ENCODE measurements at places on chromosomes 7 and 10.

GRCh38 chr7:4775848-4776623 lies 613 bp downstream of the AP5Z1 start:
- peak; percentile 33 for DNase-seq

DNA sequence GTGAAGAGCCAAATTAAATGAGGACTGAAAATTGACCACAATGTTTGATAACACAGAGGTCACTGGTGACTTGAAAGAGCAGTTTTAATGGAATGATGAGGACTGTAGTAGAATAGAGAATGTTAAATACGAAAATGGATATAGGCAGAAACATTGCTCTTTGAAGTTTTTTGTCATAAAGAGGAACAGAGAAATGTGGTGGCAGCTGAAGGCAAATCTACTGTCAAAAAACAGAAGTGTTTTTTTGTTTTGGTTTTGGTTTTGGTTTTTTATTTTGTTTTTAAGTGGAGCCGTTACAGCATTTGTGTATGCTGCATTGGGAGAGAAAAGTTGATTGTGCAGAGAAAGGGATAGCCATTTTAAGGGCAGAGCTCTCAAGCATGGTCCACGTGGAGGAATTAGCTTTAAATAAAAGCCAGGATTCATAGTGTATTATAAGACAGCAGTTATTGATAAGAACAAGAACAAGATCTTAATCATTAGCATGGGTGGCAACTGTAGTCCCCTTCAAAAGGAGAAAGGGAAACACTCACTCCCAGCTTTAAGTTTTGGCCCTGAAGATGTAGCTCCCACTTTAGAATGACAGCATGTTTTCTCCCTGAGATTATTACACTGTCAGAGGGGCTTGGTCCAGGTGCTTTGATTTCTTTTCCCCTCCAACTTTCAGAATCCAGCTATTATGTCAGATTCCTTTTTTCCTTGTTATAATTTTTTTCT lies 156.7 kb upstream of the BET1 start:
- DNase-seq, result no peak

- no peak for DNase-seq
Measured at GRCh38 chr7:5218564-5219360, 28.7 kb downstream of the WIPI2 start.

DNA sequence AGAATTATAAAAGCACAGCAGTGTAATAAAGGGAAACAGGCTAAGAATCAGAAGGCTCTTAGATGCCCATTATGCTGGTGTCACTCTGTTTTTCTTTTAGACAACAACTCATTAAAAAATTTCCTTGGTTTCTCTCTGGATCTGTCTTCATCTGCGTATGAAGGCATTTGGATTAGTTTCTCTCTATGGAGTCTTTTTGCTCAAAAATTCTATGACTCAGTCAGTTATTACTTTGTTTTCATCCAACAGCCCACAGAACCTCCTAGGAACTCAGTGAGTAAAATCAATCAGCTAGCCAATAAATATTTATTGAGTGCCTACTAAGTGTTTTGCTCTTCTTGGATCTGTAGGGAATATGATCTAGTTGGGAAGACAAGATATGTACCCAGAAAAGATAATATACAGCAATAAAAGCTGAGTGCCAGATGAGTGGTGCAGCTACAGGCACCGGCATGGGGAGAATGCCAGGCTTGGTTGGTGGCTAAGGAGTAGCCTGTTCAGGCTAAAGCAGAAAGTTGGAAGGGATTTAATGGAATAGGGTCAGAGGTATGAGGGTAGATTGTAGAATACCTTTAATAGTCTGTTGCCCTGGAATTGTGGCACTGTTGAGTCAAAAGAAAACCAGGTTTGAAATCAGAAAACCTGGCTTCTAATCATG lies 156.2 kb downstream of the LRRC4 start:
- no peak for DNase-seq

DNA sequence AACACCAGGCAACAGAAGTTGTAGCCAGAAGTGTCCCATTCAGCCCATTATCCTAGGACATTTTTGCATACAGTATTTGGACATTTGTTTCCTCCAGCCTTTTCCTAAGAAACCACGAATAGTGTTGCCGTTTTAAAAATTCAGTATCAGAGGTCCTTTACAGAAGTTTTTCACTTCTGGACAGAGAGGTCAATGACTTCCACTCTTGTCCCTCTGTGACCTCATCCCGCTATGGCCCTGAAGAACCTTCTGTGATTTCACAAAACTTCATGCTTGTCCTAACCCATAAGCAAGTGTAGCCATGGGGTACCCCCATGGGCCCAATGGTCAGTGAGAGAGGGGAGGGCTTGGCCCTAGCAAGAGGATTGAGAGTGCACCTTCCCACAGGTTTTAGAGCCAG lies 364.8 kb downstream of the TNS3 start:
- DNase-seq, result no peak

GRCh38 chr10:70255329-70256299 lies 22.4 kb upstream of the PPA1 start:
- no peak for DNase-seq
